Cortex of kidney (tissue), 1 donor: ENCODE measurements at places on chromosomes 6 and 20.
A peak's percentile ranks its signal among the peaks of the same experiment; 100 is the strongest.

GRCh38 chr6:36028877-36029324, 1.3 kb downstream of the MAPK14 start:
- DNase-seq: no peak

DNA sequence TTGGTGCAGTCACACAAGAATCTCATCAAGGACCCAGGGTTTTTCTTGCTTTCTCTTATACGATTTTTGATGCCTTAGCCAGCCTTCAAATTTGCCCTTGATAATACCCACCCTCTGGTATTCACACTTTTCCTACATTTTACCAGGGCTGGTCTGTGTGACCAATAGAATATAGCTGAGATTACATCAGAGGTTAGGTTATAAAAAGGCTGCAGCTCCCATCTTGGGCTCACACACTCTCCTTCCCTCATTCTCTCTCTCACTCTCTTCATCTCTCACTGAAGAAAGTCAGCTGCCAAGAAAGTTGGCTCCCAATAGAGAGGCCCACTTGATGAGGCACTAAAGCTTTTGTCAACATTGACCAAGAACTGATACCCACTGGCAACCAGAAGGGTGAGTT, 4.1 kb upstream of the PNPLA1 start:
- no peak for DNase-seq

GRCh38 chr6:32244270-32244669, 20.4 kb upstream of the NOTCH4 start:
- DNase-seq: no peak

GRCh38 chr6:127457456-127458064, 1.6 kb downstream of the KIAA0408 start:
- no peak for DNase-seq

DNA sequence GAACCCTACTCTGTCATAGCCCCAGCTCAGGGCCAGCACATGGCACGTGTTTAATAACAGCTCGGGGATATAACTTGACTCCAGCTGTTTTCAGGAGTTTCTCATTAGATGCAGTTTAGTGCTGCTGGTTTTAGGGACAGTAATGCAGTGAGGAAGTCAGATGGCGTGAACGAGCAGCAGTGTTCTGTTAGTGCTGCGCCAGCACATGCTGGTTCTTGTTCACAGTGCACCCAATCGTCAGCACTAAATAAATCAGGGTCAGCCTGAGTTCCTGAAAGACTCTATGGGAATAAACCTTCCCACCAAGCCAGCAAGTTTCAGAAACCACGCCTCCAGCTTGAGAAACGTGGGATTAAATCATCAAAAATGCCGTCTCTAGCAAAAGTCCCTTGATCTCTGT, 235.9 kb upstream of the SUPT3H start:
- DNase-seq: no peak

- DNase-seq: no peak
Observed at GRCh38 chr6:73801652-73802268, 105.8 kb downstream of the CD109 start.

DNA sequence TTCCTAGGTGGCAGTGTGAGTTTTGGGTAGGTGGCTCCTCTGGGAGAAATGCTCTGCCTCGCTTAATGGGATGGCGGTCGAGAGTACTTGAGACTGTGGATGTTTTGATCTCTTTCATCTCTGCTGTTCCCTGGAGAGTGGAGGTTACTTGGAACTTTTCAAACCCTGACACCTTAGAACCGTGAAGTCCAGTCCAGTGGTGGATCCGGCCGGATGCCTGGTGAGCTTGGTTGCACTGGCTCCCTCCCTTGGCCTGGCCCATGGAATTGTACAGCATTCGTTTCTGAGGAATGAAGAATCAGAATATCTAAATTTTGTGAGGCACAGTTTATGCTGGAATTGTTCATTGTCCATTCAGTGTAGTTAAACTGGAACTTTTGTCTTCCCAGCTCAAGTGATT, 51.0 kb downstream of the CSE1L start:
- no peak for DNase-seq

GRCh38 chr6:112279031-112279935, 24.9 kb upstream of the LAMA4 start:
- DNase-seq: no peak

DNA sequence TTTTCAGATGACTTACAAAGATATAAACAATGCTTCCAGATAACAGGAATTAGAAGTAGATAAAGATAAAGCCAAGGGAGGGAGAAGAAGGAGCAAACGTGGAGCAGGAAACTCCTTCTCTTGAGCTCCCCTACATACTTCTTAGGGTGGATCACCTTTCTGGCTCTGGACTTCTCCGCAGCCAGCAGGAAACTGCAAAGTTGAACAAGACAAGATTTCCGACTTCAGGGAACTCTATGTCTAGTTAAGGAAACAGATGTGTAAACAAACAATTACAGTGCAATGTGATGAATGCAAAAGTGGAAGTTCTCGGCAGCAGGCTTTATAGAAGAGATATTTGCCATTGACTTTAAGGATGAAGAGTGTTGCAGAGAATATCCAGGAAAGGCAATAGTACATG, 134.0 kb upstream of the MARCKS start:
- no peak for DNase-seq

GRCh38 chr6:3800850-3801591, 48.2 kb upstream of the FAM50B start:
- no peak for DNase-seq

- DNase-seq: peak; percentile 24
Observed at GRCh38 chr20:31869942-31870725, at the start of the genes DUSP15 and TTLL9. Gene DUSP15, minus strand, starts transcription at chr20:31870527. Its CDS starts 190 bp downstream, at chr20:31870337. Gene TTLL9, plus strand, starts transcription at chr20:31870634. Its CDS starts 493 bp downstream, at chr20:31871127.

DNA sequence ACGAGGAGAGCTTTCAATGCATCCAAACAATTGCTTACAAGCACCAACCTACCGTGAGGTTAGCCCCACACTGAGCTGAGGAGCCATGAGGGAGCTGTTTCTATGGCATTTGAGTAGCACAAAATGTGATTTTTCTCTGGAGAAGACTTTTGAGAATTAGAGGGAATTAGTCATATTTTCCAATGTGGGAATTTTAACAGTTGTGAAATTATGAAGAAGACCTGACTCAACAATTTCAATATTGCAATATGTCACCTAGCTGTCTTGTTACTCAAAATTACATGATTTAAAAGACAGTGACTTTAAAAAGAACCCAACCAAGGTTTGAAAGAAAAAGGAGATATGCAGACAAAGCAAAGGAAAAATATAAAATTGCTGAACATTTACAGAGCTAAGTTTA, 62.6 kb upstream of the LY86 start:
- no peak for DNase-seq

GRCh38 chr6:72789145-72789544, 167.3 kb downstream of the KCNQ5 start:
- no peak for DNase-seq

DNA sequence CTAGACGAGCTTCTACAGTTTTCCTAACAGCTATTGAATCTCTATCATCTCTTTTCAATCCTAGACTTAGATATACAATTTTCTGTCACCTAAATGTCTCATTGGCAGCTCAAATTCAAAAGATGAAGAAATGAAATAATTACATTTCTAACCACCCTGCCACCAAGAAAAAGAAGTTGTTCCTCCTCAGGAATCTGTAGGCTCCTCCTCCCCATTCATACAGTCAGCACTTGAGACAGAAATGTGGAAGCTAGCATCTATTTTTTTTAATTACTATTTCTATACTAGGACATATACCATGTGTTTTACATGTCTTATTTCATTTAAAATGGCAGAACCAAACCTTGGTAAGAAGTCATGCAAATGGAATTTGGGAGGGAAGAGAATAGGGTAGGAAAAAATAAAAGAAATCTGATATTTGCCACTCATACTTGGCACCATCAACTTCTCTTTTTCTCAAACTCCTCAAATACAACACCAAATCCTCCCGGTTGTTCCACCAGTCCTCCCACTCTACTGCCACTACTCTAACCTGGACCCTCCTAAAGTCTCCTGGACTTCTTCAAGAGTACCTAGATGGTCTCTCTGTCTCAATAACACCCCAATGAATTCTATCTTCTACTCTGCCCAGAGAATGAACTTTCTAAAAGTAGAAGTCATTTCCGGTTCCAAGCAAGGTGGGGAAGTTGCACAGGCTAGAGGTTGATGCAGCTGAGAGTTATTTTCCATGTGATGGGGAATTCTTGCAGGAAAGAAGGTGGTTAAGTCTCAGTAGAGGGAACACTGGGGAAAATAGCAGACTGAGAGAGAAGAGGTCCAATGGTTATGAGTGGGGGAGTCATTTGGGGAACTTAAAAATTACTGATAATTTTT, 54.1 kb downstream of the ATXN1 start:
- DNase-seq: no peak

DNA sequence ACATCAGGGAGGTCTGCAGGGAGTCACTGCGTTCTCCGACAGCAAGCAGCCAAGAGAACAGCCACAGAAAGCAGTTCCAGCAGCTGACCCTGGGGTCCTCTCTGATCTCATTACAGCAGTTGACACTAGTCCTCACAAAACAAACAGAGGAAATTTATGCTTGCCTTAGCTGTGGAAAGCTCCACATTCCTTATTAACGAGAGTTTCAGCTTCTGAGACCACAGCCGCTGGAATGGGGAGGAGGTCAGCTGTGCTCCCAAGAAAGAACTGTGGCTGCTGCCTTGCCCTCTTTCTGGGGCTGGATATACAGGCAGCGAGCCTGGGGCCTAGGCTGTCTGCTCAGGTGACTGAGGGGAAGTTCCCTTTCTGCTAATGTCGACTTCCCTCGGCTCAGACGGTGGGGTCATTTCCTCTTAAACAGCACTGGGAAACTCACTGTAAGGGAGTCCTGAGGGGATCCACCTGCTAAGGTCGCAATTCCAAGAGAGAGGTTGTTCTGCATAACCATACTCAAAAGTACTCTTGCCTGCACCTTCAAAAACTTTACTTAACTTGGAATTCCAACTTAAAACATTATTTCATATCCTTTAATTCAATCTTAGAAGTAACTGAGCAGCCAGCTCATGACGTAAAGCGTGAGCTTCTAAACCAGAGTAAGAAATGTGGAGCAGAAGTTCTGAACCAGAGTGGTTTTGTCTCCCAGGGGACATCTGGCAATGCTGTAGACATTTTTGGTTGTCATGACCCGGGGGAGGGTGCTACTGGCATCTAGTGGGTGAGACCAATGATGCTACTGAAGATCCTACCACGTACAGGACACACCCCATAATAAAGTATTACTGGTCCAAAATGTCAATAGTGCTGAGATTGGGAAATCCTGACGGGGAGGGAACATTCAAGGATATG, 80.3 kb downstream of the BACH2 start:
- no peak for DNase-seq

DNA sequence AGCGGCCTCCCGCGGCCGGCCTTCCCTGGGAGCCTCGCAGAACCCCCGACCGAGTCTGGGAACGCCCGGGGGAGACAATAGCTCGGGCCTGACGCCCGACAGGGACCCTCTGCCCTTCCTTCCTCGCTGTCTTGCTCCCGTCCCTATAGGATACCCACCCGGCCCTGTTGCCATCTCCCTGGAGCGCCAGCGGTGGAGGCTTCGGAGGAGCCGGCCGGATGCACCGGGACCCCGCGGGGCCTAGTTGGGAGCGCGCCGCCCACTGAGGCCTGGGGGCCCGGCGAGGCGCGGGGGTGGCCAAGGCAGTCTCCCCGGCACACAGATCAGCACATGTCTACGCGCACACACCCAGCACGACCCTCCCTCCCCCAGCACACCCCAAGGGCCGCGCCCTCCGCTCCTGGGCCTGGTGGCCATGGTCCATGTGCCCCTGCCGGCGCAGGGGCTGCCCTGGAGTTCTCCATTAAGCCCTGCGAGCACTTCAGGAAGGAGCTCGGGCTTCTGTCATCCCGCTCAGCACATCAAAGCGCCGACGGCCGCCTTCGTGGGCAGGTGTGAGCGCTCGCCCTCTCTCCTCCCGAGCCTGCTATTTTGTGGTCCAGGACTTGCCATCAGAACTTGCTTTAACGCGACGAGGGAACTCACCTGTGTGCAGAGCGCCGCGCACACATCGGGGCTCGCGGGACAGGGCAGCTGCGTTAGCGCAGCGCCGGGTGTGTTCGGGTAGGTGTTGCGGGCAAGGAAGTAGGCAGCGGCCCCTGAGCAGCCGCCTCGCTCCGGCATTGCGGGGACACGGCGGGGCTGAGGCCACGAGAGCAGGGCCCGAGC, 3.7 kb downstream of the FOXF2 start:
- no peak for DNase-seq

DNA sequence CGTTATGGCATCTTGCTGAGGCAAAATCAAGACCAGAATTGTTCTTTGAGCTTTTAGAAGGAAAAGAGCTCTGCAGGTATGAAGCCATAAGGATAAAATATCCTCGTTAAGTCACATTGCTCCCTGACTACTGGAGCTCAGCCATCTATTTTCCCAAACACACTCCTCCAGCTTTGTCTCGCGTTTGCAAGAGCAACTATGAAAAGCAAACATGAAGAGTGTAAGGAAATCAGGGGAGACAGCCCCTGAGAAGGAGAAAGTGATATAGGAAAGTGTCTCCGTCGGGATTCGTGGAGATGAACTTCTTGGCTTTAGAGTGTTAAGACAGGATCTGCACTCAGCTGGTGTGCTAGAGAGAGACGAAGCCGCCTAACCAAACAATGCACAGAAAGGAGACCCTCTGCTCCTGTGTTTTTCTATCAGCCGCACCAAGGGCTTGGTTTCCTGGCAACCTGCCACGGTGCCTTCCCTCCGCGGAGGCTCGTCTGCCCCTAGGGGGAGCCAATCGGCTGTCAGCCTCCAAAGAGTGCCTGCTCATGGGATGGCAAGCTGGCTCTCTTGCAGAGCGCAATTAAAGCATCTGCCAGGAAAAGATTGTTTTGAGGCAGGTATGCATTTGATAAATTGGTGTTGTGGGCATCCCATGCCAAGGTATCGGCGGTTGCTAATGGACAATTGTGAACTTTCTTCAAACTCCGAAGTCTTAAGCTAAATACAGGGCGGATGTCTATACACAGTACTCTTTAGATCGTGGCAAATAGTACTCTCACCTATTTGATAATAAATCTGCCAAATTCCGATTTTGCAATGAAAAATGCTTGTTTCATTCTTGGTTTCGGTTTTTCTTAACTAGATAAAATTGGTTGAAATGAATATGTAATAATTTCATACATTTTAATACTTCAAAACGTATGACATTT, 603.2 kb downstream of the RNF144B start:
- no peak for DNase-seq

DNA sequence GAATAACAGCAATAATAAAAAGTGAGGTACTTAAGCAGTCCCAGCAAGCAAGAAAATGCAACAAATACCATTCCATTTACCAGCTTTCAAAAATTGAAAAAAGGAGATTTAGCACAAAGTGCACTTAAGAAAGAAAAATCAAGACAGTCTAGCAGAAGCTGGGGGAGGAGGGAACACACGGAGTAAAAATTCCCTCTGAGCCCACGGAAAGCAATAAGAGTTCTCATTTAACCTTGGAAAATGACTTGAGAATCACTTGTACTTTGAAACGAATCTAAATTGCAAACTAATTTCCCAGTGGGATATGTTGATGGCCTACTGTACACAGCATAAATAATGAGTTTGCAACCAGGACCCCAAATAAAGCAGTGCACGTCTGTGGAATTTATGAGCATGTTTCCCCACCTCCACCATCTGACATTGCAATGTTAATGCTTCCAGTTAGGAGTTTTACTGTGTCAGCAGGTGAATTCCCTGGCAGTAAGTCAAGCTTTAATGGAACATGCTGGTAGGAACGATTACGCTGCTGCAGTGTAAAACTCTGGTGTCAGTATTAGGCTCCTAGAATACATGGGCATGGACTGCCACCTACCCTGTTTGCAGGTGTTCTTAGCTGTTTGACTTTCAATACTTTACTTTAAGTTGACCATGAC, 386.8 kb downstream of the HDGFL1 start:
- DNase-seq: no peak

- DNase-seq: no peak
Observed at GRCh38 chr6:32603888-32604287, 14.2 kb upstream of the HLA-DRB1 start.
